ENCODE measurements at places on chromosomes 3 and 15.

DNA sequence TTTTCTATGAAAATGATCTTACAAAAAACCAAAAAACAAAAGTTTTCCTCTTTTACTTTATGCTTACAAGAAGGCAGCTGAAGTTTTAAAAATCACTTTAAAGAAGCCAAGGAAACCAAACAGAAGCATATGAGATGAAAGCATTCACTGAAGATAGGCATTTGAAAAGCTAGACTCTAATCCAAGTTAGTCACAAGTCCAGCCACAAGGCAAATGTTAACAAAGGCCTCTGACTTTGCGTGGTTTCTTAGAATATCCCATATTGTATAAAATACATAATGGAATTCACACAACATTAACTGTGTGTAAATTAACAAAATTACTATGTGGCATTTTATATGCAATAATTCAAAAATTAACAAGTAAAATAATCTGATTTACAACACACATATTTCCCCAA, 17.7 kb downstream of the MRPL3 start:
- DNase-seq = no peak

GRCh38 chr3:42224658-42225421, 41.1 kb downstream of the CCK start:
- DNase-seq = no peak

DNA sequence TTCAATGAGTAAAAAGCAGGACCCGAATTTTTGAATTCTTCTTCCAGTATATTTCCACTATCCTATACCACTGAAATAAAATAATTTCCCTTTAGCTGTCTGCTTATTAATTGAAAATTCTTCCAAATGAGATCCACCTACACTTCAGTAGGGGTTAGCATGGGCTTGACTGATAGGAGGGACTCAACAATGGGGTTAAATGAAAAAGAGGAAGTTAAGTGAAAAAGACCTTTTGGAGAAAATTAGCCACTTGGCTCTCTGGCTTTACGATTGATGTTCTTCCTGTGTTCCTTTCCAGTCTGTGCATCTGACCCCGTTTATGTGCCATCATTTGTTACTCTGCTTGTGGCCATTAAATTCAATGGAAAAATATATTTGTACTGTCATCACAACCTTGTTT, 54.0 kb upstream of the GCNT3 start:
- DNase-seq = no peak

DNA sequence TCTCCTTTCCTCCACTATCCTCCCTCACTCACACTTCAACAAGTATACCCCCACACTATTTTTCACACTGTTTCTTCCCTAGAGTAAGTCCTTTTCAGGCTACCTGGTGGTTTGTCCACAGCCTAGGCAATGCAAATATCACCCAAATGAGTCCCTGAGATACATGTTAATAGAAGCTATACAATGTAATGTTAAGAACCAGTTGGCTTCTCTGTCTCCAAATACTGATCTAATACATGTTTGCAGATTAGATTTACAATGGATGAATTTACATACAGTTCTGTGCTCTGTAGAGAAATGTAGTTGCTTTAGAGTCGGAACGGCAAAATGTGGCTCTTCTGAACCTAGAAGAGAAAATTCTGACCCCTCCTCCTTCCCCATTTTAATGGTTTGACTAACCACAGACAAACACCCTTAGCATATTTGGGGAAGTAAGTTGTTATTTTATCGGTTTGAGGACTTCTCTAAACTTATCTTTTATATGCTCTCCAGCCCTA, 63.6 kb upstream of the MBNL1 start:
- no peak for DNase-seq

GRCh38 chr3:25532431-25533162, 104.5 kb downstream of the RARB start:
- DNase-seq = no peak

DNA sequence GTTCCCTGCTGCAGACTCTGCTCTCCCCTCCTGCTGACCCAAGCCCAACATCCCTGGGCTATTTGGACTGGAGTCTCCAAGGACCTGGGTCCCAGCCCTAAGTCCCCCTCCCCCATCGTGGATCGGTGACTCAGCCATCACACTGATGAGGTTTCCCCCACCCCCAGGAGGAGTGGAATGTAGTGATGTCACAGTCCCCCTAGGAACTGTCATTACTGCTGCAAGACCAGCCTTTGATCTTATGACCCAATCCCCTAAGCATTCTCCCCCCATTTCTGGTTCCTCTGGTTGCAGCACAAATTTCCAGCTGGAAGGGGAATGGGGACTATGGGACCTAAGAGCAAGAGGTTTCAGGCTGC, 63.4 kb upstream of the CSPG4 start:
- no peak for DNase-seq

DNA sequence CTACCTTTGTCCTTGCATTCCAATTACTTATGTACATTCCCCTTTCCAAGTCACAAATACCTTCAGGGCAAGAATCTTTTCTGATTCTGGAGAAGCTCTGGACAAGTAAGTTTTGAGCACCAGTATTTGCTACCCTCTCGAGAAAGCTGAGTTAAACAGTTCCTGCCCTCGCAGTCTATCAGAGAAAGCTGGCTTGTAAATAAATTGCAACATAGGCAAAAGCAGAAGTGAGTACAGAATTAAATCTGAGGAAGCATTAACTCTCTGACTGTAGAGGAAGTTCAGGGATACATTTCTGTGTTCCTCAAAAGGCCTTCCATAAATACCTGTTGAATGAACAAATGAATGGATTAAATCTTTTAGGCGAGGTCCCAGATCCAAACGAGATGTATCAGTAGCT, 1.2 kb downstream of the OSBPL11 start:
- DNase-seq = no peak

GRCh38 chr3:101828691-101829436, 20.4 kb upstream of the NFKBIZ start:
- DNase-seq = no peak

- DNase-seq = no peak
These were observed 5.9 kb downstream of the CPEB1 start for GRCh38 chr15:82641129-82641798.

DNA sequence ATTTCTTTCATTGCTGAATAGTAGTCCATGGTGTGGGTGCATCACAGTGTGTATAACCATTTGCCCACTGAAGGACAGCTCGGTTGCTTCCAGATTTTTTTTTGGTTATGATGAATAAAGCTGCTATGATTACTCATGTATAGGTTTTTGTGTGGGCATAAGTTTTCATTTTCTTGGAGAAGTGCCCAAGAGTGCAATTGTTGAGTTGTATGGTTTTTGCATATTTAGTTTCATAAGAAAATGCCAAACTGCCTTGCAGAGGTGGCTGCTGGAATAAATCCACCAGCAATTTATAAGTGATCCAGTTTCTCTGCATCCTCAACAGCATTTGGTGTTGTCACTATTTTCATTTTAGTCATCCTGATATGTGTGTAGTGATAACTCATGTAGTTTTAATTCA, 8.4 kb upstream of the SPESP1 start:
- DNase-seq = no peak

DNA sequence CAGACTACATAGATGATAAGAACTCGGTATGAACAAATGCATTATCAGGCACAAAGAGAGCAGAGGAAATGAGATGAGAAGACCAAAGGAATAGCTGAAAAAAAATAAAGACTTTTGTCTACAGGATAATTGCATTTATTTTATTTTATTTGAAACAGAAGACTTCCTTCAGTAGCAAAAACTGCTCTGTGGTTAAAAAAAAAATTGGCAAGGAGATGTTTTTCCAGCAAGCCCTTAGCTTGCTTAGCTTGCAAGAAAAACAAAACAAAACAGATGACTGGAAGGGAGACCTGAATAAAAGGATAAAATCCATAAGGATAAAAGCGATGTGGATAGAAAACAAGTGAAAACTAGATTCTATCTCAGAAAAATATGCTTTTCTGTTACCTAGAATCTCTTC, 9.1 kb upstream of the PPM1L start:
- DNase-seq = no peak

DNA sequence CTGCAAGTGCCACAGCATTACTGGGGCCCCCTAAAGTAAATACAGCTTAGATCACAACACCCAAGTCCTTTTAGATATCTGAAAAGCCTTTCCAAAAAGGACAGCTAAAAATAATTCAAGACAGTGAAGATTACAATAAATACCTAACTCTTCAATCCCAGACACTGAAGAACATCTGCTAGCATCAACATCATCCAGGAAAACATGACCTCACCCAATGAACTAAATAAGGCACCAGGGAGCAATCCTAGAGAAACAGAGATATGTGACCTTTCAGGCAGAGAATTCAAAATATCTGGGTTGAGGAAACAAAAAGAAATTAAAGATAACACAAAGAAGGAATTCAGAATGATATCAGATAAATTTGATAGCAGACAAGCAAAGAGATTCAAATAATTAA, 71.7 kb upstream of the TTC14 start:
- no peak for DNase-seq

DNA sequence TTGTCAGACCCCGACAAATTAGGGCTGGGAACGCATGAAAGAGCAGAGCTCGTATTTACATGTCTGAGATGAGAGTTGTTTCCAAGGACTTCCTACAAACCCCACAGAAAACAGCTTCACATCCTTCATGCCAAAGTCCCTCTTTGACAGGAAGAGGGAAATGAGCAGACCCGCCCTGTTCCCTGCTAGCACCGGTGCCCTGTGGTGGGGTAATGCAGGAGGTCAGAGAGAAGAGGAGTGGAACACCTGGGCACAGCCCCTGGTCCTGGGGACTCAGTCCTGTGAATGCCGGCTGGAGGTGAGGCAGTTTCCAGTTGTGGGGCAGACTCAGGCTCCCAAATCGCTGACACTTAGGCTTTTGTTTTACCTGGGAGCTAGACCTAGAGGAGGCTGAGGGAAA, 4.0 kb downstream of the PLA2G4D start:
- no peak for DNase-seq

DNA sequence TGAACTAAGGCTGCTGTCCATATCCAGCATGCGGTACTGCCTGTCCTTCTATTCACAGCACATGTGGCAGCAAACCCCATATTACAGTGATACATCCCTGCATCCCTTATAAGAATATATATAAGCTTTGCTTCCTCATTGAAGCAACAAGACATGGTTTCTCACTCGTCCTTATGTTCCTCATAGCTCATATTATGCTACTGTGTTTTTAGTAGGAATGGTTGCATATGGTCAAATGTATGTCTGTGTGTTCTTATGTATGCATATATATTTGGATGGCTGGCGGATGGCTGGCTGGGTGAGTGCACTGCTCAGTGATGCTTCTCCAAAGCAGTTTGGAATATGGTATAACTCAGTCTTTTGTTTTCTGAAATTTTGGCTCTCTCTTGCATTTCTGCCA, 254.9 kb downstream of the LPP start:
- DNase-seq = no peak

DNA sequence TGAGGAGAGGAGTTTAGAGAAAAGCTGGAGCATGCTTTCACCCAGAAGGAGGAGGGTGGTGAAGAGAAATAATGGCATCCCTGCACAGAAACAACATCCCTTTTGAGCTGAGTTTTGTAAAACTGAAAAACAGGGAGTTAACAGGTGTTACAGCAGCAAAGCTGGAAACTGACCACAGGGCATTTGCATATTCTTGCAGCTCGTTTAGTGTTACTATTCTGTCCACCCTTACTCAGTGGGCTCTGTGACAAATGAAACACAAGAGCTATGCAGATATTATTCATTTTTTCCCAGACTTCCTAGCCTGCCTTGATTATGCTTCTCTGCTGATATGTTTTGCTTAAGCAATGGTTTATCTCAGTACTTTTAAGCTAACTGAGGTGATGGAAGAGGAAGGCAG, 272.0 kb downstream of the NEK10 start:
- no peak for DNase-seq

DNA sequence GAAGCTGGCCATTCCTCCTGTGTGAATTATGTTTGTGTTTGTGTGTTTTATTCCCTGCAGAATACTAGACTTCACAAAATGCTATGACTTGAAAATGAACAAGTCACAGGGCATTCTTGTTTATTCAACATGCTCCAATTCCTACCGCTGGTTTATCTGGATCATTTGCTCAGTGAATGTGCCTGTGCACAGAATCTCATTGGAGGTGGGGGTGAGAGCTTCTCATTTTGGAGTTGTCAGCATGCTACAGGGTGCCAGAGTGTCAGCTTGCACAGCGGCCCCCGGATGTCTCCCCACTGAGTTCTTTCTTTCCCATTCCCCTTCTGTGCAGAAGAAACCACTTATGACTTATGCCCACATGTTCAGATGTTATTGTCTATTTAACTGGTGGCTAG, 428.7 kb downstream of the ROBO2 start:
- no peak for DNase-seq

- DNase-seq = no peak
These were observed 60.7 kb downstream of the IMPG2 start for GRCh38 chr3:101259485-101260341.

GRCh38 chr15:68791431-68792283, 29.0 kb downstream of the ANP32A start:
- DNase-seq = peak; percentile 19

GRCh38 chr3:78814893-78815562, 952.8 kb downstream of the ROBO1 start:
- DNase-seq = no peak

- no peak for DNase-seq
These were observed 35.6 kb downstream of the SMAD3 start for GRCh38 chr15:67100801-67101581.

DNA sequence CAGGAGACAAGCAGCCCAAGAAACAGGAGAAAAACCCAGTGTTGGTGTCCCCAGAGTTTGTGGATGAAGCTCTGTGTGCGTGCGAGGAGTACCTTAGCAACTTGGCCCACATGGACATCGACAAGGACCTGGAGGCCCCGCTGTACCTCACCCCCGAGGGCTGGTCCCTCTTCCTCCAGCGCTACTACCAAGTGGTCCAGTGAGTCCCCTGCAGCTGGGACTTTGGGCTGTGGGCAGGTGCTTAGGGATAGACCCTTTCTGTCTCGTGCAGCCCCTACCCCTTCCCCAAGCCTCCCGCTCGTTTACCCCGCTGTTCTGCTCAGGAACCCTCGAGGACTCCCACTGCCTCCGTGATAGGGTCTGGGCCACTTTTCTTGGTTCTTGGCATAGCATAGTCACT, 10.5 kb downstream of the TTLL3 start:
- no peak for DNase-seq

- DNase-seq = no peak
These were observed 34.9 kb upstream of the TTBK2 start for GRCh38 chr15:42955518-42955917.

DNA sequence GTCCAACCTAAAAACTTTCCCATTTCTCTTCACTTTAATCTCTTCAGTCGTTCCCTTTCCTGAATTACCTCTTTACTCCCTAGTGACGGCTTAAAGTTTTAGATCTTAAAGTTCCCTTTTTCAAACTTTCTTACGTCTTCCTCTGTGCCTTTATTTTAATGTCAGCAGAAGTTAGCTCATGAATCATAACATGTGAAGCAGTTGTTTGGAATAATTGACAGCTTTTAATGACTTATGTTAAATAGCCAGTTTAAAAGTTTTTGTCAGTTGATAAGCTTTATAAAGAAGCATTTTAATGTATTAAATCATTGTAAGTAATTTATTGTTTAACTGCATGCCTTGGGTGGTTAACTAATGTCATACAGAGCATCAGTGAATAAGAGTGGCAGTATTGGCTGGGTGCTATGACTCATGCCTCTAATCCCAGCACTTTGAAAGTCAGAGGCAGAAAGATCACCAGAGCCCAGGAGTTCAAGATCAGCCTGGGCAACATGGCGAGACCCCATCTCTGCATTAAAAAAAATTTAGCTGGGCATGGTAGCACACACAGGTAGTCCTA, 33.9 kb downstream of the PIK3CA start:
- DNase-seq = no peak

- no peak for DNase-seq
These were observed 708 bp downstream of the ESYT3 start for GRCh38 chr3:138434875-138435772.

GRCh38 chr3:139234491-139234890, 109.3 kb upstream of the MRPS22 start:
- DNase-seq = no peak
